ENCODE measurements at places on chromosomes 16 and 17. TPM values are rescaled to one million over a fixed set of nuclear protein-coding genes. Genes with fewer than 3 reads are reported as not detected.

Gene ZSCAN10
- not detected for total RNA-seq

Gene OTOP2
- not detected for total RNA-seq

Gene ADAP2
- total RNA-seq, result 0.54 TPM

Gene KRTAP4-6
- not detected for total RNA-seq

Gene C16orf82
- total RNA-seq, result not detected

Measured in cardiac atrium fibroblast (primary cell).